ENCODE measurements at places on chromosomes 11 and 22. TPM values are rescaled to one million over a fixed set of nuclear protein-coding genes. Genes with fewer than 3 reads are reported as not detected.
A peak's percentile ranks its signal among the peaks of the same experiment; 100 is the strongest.

DNA sequence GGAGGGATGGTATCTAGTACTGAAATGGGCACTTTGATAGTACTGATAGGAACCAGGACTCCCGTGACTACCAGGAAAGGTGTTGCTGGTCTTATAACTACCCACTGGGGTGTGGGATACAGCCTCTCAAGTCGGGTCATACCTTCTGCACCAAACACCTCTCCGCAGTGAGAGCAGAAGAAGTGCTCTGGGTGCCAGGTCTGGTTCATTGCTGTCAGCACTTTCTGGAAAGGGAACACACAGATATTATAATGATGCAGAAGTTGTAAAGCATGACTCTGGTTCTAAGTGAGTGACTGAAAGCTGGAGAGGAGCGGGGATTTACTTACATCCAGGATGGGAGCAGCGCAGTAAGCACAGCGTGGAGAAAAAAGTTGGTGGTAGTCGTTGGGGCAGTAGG lies 26.0 kb downstream of the LPXN start:
- no peak for DNase-seq

GRCh38 chr22:17198170-17199002 lies 20.8 kb downstream of the ADA2 start:
- peak; percentile 25 for DNase-seq

DNA sequence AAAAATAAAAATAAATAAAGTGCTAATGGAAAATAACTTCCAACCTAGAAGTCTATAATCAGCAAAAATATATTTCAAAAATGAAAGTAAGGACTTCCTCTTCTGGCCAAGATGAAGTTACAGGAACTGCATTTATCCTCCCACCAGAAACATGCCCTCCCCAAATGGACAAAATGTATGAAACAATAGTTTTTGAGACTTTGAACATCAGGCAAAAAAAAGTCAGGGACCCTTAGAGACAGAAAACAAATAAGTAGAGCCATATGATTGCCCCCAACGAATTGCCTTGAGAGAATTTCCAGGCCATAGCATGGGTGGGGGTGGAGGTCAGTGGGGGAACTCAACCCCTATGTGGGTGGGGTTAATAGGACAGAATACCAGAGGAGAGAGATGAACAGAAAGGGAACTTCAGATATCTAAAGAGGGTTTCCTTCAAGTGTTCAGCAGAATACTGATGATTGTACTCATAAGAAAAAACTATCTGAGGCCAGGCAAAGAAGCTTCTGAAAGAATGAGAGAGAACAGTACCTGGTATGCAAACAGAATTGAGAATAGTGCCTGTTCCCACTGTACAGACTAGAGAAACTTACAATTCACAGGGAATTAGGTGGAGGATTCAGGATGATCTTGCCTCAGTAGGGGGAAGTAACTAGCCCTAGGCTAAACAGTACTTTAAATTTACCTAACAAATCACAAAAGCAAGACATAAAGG lies 26.6 kb upstream of the IL10RA start:
- no peak for DNase-seq

DNA sequence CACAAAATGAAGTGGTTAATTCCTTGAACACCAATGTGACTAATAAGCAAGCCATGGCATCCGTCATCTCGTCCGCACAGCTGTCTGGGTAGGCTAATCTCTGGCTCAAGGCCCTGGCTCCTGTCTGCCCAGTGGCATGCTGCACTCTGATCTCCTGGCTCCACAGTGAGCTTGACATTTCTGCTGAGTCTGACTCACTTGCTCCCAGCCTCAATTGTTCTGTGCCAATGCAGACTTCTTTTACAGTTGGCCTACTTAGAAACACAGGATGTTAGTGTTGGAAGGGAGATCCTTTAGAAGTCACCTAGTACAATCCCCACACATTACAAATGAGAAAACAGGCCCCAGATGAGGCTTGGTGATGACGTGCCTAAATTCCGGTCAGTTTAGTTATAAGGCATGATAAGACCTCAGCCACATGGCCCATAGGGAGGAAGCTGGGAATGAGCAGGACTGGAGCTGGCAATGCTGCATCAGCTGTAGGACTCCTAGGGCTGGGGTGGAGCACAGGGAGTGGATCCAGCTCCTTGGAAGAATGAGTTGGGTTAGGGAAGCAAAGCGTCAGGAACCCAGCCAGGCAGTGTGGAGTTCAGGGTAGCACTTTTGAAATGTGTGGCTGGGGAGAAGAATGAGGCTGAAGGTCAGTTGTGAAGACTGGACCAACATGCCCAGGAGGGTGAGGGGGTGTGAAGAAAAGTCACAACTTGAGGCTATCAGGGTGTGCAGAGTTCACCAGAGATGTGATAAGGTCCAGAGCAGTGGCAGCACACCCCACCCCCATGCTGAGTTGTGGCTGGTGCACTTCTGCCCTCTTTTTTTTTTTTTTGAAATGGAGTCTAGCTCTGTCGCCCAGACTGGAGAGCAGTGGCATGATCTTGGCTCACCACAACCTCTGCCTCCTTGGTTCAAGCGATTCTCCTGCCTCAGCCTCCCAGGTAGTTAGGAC lies 70.2 kb upstream of the EED start:
- no peak for DNase-seq

- no peak for DNase-seq
Measured at GRCh38 chr11:44632466-44633123, 67.1 kb downstream of the CD82 start.

GRCh38 chr11:69115586-69116560 lies 39.9 kb upstream of the SMIM38 start:
- no peak for DNase-seq

- no peak for DNase-seq
Measured at GRCh38 chr11:100942016-100942415, 187.6 kb downstream of the PGR start.

DNA sequence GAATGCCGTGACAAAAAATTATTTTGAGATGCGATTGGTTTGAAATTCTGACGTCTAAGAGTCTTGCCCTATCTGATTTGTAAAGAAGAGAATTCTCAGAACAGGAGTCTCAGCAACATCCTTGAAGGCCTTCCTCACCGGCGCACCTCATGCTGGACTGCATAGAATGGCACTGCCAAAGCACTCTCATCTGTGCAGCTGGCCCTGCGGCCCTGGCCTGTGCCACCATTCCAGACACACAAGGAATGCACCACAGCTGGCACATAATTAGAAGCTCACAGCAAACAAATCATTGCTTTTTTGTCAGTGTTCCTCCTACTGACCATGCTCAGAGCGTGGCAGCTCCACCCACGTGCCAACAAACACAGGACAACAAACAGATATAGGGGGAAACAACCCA lies 166.0 kb downstream of the KIRREL3 start:
- no peak for DNase-seq

DNA sequence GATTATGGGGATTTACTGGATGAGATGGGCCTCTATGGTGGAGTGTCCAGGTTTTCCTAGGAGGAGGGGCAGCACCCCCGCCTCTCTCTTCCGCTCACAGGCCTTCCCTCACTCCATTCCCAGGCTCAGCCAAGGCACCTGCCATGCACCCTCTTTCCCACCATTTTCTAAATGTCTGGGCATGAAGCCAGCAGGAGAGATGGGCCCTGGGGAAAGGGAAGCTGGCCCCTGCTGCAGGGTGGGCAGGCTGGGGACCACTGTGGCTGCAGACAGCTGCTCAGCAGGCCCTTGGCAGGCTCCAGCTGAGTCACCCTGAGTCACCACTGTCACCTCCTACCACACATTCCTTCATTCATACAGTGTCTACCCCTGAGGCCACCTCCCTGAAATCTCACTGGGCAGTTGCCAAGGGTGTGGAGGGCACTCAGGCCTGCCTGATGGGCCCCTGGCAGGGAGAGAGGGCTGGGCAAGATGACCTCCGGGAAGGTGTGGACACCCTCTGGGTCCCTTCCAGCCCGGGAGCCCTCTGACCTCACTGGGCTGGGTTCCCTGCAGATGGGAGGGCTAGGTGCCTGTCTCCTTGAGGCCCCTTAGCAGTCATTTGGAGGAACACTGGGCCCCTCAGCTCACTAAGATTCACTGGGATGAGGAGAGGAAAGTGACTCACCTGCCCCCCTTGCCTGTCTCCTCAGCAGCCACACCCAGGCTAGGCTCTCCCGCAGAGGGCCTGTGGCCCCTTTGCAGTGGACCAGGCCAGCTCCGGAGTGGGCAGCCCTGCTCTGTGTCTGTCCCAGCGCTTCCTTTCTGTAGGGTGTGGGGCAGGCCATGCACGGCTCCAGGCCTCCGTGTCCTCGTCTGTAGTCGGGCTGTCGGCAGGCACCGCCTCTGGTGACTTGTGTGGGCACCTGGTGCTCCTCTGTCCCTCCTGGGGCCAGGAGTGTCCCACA lies 7.8 kb downstream of the MYEOV start:
- DNase-seq = no peak

DNA sequence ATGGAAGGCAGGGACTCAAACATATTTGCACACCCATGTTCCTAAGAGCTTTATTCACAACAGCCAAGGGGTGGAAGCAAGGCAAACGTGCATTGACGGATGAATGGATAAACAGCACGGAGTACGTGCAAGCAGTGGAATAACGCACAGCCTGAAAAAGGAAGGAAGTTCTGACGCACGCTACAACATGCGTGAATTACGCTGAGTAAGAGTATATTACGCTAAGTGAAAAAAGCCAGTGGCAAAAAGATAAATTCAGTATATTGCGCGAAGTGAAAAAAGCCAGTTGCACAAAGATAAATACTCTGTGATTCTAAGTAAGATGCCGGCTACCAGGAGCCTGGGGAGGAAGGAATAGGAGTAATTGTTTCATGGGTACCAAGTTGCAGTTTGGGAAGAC lies 19.5 kb downstream of the PHF21B start:
- DNase-seq = no peak

DNA sequence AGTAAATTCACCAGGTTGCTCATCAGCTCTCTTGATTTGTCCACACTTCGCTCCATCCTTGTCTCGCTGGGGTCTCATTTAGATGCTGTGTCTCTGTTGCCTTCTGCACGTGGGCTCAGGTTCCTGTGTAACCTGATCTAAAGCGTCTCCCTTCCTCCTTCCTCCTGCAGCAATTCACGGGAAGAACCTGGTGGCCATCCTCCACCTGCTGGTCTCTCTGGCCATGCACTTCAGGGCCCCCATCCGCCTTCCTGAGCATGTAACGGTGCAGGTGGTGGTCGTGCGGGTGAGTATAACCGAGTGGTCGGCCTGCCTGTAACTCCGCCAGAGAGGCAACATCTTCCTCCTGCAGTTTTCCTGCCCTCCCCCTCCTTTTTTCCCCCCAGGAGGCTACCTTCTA lies 48.0 kb upstream of the PARVG start:
- no peak for DNase-seq

DNA sequence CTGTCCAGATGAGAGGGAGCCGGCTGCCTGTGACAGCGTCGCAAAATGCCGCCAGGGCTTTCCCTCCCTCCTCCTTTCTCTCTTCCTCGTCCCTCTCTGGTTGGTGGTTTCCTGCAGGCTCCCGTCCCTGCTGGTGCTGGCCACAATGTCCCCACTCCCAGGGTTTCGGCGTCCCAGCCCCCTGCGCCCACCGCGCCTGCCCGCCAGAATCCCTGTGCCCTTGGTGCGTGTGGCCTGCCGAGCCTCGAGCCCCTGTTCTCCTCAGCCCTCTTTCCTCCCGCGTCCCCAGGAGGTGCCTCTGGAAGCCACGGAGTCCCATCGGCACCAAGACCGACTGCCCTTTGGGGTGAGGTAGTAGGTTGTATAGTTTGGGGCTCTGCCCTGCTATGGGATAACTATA lies 37.9 kb upstream of the PPARA start:
- no peak for DNase-seq

DNA sequence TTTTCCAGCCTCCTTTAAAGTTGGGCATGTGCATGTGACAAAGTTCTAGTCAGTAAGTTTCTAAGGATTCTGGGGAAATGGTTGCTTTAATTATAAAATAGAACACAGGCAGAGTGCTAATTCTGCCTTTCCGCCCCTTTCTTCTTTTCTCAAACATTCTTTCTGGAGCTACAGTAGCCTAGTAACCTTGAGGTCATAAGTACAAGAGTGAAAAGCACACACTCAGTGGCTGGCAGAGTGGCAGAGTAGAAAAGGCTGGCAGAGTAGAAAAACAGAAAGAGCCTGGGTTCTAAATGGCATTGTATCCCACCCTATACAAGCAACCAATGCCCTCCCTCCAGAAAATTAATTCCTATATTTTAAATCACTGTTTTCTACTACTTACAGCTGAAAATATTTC lies 51.2 kb downstream of the PAK1 start:
- DNase-seq = no peak

- no peak for DNase-seq
Measured at GRCh38 chr11:93727985-93728791, 13.1 kb downstream of the TAF1D start.

DNA sequence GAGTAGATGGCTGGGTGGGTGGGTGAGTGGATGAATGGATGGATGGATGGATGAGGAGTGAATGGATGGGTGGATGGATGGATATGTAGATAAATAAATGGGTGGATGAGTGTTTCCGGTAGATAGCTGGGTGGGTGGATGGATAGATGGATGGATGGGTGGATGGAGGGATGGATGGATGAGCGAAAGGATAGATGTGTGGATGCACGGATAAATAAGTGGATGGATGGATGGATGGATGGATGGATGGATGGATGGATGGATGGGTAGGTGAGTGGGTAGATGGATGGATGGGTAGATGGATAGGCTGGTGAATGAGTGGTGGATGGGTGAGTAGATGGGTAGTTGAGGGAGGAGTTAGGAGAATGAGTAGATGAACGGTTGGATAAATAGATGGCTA lies 349.3 kb downstream of the MN1 start:
- no peak for DNase-seq

DNA sequence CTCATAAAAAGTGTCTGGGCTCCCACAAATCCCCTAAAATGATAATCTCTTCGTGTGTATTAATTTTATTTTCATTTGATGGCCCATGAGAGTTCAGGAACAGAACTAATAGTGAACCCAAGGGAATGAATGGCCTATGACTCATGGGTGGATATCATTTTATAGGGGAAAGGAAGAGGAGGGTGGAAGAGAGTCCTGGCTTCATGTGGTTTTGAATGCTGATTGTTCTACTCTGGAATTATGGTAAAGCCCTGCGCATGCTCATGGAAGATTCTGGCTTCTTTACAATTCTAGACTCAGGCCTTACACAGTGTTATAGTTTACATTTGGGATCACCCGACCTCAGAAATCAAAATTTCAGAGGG lies 35.2 kb downstream of the MAML2 start:
- DNase-seq = peak; percentile 36

GRCh38 chr22:23512348-23512705 lies 67.8 kb downstream of the IGLL1 start:
- no peak for DNase-seq

GRCh38 chr22:18000441-18001039 lies 23.8 kb downstream of the MICAL3 start:
- no peak for DNase-seq

- DNase-seq = no peak
Measured at GRCh38 chr22:30252411-30253204, 6.0 kb upstream of the LIF start.

WDR74 gene
- 31.1 TPM for total RNA-seq

MIAT gene
- total RNA-seq = 3.3 TPM

LMNTD2 gene
- total RNA-seq = 0.37 TPM

CTSF gene
- total RNA-seq = 22.8 TPM

OTOG gene
- 0.05 TPM for total RNA-seq

ZNF280B gene
- total RNA-seq = 1.9 TPM

C11orf65 gene
- total RNA-seq = 1.4 TPM

TPCN2 gene
- 14.0 TPM for total RNA-seq

ARFIP2 gene
- 25.6 TPM for total RNA-seq
